ENCODE measurements at places on chromosomes 7 and 10. TPM values are rescaled to one million over a fixed set of nuclear protein-coding genes. Genes with fewer than 3 reads are reported as not detected.

Gene SDK1
- polyA plus RNA-seq = 3.4 TPM

Gene VPS37D
- polyA plus RNA-seq = 2.8 TPM

Gene CUZD1
- polyA plus RNA-seq = 0.95 TPM

Gene GPR141
- polyA plus RNA-seq = 0.40 TPM

Gene SLC29A3
- polyA plus RNA-seq = 3.7 TPM

Gene HSPA14
- polyA plus RNA-seq = 14.5 TPM

Gene SH2B2
- 17.7 TPM for polyA plus RNA-seq

Gene LRGUK
- polyA plus RNA-seq = 1.0 TPM

Gene C7orf33
- 1.1 TPM for polyA plus RNA-seq

Gene FAM171A1
- polyA plus RNA-seq = 27.2 TPM

Gene AGR3
- not detected for polyA plus RNA-seq

Gene CYTH3
- 29.3 TPM for polyA plus RNA-seq

Gene PROSER2
- polyA plus RNA-seq = 4.7 TPM

GRCh38 chr10:13375791-13376190 is 27.7 kb upstream of the SEPHS1 start:
- no peak for DNase-seq

DNA sequence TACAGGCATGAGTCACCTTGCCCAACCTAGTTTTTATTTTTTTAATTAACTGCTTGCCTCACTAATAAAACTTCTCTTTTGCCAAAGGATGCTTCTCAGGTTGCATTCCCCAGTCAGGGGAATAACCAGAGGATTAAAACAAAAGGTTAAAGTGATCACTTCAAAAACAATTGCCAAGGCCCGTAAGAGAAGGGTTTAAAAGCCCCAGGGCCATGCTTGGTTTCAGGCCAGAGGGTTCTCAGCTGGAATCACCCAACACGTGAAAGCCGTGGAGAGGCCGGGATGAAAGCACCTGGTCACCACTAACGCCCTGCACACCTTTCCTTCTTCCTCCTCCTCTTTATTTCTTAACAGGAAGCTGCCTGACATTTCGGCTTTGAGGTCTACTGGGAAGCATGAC is 587.5 kb downstream of the PTPRN2 start:
- DNase-seq = no peak

- no peak for DNase-seq
Measured at GRCh38 chr10:126617733-126618132, 52.8 kb downstream of the C10orf90 start.

DNA sequence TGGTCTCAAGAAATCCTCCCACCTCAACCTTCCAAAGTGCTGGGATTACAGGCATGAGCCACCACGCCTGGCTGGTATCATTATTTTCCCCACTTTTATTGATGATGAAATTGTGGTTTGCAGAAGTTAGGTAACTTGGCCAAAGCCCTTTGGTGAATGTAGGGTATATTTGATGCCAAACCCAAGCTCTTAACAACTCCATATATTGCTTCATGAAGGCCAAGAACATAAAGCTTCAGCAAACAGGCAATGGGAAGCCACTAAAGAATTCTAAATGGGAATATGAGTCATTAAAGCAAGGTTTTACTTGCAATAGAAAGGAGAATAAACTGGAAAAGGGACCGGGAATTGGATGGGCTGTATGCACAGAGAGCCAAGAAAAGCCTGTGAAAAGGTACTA is 142.7 kb downstream of the KMT2E start:
- DNase-seq = no peak

GRCh38 chr10:128429835-128430513 is 303.8 kb upstream of the MKI67 start:
- no peak for DNase-seq

DNA sequence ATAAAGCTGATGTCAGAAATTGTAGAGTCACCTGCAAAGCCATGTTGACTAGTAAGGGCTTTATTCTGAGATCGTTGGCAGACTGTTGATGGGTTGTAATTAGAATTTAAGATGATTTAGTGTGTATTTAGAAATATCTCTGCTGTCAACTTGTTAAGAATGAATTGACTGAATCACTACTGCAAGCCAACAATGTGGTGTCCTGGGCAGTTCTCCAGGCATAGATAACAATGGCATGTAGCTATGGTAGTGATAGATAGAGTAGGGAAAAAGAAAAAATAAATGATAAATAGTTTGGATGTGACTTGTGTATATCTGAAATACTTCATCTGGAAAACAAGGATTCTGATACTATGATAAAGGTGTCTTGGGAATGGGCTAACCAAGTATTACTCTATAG is 640.2 kb downstream of the ARL4A start:
- no peak for DNase-seq

DNA sequence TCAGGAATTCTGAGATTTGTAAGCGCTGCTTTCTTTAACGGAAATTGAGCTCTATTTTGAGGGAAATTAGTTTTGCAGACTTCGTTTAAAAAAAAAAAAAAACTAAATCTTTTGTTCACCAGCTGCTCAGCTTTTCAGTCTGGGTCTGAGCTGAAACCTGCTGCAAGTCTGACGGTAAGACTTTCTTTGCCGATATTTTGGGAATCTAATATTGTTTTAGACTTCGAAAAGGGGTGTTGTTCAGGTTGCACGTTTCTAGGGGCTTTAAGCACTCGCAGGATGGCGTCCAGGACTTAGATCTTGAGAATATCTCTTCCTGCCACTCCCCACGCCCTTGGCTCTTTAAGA is 1.8 kb upstream of the MEOX2 start:
- no peak for DNase-seq

DNA sequence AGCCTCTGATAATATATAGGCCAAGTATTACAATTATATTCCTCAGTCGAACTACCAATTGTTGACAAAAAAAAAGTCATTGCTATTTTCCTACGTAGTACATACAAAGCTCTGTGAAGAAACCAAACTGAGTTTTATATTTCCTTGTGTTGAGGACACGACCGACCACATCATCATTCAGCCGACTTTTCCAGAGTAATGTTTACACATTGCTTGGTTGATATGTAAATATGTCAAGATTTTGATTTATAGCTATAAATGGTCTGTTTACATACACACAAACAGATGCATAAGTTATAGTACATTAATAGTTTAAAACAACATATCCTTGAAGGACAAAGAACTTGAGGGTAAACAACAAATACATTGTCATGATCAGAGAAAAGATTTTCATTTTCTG is 121.5 kb downstream of the CRPPA start:
- DNase-seq = no peak

GRCh38 chr7:116570306-116570705 is 45.5 kb downstream of the CAV1 start:
- no peak for DNase-seq

- DNase-seq = no peak
Measured at GRCh38 chr10:44801383-44802327, 109.5 kb upstream of the TMEM72 start.

- no peak for DNase-seq
Measured at GRCh38 chr7:41685684-41686083, 17.2 kb downstream of the INHBA start.

GRCh38 chr10:73113551-73113950 is 3.3 kb downstream of the NUDT13 start:
- no peak for DNase-seq

DNA sequence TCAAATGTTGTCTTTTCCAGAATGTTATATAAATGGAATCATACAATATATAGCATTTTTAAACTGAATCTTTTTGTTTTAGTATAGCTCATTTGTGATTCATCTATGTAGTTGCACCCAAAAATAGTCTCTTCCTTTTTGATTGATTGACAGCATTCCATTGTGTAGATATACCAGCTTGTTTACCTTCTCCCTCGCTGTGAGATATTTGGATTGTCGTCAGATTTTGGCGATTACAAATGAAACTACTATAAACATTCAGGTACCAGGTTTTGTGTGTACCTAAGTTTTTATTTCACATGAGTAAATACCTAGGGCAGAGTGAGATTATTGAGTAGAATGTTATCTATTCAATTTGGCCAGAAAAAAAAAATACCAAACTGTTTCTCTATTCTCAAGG is 584.7 kb upstream of the SORCS1 start:
- DNase-seq = no peak

DNA sequence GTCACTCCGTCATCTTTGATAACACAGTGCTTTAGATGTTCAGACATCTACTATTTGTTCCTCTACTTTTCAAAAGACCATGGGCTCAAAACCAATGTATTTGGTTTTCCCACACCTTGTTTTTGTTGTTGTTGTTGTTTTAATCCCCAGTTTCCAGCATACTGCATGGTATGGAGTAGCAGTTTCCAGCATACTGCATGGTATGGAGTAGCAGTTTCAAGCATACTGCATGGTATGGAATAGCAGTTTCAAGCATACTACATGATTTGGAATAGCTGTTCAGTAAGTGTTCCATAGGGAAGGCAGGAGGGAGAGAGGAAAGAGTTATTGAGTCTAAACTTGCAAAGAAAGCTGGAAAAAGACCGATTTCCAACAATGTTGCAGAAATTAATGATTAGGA is 314.3 kb upstream of the PRKCQ start:
- DNase-seq = no peak

DNA sequence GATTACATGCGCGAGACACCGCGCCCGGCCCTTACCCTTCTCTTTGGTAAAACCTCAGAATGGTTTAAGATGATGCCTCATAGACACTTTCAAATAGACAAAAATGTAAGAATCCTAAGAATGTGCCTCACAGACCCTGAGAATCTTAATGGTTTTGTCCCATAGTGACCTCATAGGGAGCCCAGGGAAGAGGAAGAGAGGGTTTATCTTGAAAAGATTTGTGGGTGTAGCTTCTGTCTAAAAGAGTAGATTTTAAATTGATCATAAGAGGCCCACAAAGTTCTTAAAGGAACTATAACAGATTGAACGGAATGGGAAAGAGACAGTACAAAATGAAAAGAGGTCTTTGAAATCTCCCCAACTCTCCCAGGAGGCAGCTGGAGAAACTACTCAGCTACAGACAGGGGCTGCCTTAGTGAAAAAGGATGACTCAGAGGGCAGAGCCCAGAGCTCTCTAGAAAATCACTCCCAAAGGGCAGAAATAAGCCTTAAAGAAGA is 220.6 kb downstream of the ADRA2A start:
- no peak for DNase-seq

DNA sequence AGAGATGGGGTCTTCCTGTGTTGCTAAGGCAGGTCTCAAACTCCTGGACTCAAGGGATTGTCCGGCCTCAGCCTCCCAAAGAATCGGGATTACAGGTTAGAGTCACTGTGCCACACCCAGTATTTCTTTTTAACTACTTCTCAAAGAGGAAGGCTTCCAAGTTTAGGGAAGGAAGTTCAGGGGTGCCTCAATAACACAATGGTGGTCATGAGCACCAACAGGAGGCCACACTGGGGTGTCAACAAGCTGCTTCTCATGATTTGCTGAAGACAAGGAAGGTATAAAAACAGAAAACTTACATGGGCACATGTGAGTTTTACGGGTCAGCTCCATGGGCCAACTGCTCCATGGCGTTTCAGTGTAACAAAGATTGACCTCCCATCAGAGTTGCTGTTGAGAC is 160.5 kb downstream of the TNS3 start:
- DNase-seq = no peak

DNA sequence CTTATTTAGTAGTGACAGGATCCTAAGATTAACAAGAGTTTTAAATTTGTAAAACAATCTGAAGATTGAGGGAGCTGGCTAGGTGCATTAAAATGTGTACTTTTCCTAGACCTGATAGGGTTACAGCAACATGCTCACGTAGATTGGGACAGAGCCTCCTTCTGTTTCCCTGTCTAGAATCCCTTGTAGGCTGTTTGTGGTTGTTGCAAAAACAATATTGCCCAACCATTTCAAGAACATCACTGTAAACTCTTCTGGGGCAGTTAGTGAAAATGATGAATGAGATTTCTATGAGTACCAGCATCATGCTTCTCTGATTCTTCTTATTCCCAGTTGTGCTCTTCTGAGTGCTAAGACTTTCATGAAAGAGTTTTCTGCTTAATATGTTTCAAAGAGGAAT is 14.7 kb upstream of the CPED1 start:
- DNase-seq = no peak

- no peak for DNase-seq
Measured at GRCh38 chr7:55409482-55410225, 44.5 kb downstream of the LANCL2 start.

DNA sequence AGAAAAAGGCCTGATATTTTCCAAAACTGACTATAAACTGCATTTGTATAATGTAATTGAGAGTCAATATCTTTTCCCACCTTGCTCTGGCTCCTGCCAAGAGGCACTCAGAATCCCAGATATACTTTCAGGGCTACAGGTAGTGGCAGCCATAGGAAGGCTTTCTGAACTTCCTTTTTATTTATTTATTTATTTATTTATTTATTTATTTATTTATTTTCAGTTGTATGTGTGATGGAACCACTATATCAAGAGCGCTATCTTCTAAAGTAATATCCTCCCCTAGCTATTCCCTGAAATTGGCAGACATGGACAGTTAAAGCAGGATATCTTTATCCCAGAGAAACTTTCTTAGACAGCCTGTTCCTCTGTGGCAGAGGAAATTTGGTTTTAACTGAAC is 86.7 kb downstream of the SEMA3E start:
- no peak for DNase-seq

DNA sequence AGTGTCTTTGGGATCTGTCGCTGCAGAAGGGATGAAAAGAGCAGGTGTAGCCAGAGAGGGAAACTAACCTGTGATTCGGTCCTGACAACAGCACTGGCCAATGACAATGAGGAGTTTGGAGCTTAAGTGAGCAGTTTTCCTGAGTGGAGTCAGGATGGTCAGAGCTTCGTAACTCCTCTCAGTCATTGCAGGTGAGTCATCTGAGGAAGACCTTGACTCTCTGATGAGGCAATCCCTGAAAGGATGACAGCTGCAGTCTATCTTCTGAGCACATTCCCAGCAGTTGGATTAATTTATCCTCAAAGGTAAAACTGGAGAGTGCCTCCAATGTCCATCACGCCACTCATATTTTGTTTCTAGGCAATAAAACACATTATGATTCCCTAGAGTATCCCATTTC is 401.9 kb downstream of the POM121L12 start:
- no peak for DNase-seq

DNA sequence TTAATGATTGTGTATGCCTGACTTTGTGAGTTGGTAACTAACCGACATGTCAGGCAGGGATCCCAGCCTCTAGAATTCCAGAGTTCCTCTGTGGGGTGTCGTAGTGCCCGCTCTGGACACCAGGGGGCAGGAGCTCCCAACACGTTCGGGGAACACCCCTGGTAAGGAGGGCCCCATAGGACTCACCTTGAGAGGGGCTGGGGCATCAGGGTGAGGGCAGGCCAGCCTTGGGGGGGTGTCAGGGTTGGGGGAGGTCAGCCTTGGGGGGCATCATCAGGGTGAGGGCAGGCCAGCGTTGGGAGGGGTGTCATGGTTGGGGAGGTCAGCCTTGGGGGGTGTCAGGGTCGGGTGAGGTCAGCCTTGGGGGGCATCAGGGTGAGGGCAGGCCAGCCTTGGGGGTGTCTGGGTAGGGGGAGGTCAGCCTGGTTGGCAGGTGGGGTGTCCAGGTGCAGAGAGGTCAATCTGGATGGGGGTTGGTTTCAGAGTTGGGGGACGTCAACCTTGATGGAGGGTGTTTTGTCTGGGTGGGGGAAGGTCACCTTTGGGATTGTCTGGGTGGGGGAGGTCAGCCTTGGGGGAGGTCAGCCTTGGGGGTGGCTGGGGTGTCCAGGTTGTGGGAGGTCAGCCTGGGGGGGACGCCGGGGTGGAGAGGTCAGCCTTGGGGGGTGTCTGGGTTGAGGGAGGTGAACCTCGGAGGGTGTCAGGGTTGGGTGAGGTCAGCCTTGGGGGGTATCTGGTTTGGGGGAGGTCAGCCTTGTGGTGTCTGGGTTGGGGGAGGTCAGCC is 45.6 kb upstream of the SUN1 start:
- DNase-seq = no peak
